ENCODE measurements at places on chromosomes 16 and 17.

GRCh38 chr17:47318197-47318918 is 5.4 kb upstream of the EFCAB13 start:
- no peak for DNase-seq

DNA sequence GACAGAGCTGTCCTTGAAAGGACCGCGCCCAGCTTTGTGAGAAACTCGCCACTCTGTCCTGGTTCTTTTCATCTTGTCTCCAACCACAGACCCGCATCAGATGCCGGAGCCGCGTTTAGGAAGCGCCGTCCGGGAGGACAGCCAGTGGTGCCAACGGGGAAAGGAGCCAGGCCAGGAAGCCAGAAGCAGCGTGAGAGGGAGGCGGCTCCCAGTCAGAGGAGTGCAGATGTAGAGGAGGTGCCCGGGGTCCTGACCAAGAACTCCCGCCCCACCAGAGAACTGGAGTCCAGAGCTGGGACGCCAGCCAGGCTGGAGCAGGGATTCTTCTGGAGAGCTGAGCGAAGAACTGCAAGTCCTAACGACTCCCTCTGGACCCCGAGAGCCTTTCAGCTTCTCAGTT is 49.3 kb upstream of the TNRC6C start:
- peak; percentile 20 for DNase-seq

- no peak for DNase-seq
Measured at GRCh38 chr16:8194794-8195193, 395.5 kb downstream of the TMEM114 start.

DNA sequence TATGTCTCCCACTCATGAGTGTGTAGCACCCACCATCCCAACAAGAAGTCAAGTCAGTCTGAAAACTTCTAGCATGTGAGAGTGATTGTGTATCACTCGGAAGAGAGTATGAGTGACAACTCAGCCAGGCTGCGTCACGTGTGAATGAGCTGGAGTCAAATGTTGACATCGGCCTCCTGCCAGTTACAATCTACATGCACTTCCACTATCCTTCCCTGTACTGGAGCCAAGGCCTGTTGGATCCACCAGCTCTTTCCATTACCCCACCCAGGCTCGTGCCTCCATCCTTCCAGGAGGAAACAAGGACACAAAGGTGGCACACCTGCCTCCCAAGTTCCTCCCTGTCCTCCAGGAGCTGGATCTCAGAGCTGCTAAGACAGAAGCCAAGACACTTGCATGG is 64.5 kb downstream of the ASIC2 start:
- DNase-seq = no peak
